NCI-H446 treated with DMSO at 0.1 percent for 48 hours (cell line): ENCODE measurements at places on chromosomes 5 and 9.

- no peak for DNase-seq
Observed at GRCh38 chr5:36596756-36597155, 9.7 kb upstream of the SLC1A3 start.

DNA sequence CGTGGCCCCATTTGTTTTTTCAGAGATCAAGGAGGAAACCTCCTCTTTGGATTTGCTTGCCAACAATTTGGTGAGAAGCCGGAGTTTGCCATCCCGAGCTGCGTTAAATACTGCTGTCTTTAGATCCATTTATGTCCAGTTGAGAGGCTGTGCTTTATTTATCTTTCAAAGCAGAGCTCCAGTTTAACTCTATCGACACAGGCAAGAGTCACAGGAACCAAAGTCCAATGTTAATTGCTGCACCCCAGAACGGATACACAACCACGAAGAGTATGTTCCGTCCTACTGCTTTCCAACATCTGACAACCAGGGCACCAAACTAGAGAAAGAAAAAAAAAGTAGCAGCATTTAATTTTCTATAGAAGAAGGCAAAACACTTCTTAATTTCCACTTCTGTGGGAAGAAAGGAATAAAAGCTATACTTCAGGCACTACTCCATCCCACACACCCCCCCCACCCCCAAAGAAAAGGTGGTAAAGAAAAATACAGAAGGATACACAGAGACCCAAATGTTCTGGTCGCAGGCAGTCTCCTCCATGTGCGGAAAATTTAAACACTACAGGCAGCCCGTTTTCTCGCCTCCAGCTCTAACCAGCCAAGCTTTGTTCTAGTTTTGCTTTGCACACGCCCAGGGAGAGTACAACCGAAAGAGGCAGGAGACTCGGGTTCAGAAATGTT lies 1.1 kb downstream of the FEM1C start:
- DNase-seq = no peak

GRCh38 chr5:148781766-148782165 lies 44.6 kb upstream of the ADRB2 start:
- DNase-seq = no peak

DNA sequence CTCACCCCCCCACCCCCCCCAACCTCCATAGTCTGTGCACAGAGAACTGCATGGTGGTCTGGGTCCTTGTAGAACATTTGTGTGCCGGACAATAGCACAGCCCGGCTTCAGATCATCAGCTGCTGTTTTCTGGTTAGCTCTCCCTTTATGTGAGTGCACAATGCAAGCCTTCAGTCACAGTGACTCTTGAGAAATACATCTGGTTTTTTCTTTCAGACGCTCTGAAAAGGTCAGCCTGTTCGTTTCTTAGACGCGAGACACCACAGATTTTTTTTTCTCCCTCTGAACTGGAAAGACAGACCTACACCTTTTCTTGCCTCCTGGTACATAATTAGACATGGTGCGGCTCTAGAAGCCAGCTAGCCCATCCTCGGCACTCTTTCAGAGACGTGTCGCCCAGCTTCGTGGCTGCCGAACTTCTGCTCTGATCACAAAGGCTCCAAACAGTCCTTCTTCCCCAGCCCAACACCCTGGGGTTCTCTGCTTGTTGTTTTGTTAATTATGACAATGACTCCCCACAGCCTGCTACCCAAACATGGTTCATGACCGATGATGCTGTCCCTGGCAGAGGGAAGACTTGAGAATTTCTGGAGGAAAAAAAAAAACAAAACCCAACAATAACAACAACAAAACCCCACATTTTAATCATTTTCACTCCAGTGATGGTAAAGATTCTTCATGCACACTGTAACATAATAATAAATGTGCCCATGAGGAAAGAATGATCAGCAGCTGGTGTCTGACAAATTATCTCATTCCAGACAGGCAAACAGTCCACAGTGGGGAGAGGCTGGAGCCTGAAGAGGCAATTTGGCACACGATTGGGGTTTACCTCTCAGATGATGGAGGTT lies 241.4 kb upstream of the ZNF462 start:
- no peak for DNase-seq

DNA sequence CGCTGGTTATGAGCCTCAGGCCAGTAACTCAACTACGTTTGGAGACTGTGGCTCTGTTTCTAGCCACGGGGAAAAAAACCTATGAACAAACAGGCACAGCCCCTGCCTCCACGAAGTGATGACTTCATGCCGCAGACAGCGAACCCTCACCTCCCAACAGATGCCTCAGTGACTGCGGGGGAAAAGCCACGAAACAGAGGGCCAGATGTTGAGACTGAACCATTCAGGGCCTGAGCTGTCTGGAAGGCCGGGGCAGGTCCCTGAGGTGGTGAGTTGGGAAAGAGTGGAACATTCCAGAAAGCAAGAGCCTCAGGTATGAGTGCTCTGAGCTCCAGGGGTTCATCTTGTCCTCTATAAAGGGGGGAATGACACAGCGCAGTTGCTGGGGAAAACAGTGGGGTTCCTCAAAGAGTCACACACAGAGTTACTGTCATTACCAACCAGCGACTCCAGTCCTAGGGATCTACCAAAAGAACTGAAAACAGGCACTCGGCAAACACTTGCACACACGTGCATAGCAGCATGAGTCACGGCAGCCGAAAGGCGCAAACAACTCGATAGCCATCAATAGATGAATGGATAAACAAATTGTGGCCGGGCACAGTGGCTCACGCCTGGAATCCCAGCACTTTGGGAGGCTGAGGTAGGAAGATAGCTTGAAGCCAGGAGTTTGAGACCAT lies 15.3 kb downstream of the PLPP7 start:
- DNase-seq = no peak

- DNase-seq = no peak
Observed at GRCh38 chr9:106075960-106076327, 381.6 kb downstream of the TMEM38B start.

GRCh38 chr5:172417983-172418630 lies 36.2 kb downstream of the SH3PXD2B start:
- peak; percentile 81 for DNase-seq

DNA sequence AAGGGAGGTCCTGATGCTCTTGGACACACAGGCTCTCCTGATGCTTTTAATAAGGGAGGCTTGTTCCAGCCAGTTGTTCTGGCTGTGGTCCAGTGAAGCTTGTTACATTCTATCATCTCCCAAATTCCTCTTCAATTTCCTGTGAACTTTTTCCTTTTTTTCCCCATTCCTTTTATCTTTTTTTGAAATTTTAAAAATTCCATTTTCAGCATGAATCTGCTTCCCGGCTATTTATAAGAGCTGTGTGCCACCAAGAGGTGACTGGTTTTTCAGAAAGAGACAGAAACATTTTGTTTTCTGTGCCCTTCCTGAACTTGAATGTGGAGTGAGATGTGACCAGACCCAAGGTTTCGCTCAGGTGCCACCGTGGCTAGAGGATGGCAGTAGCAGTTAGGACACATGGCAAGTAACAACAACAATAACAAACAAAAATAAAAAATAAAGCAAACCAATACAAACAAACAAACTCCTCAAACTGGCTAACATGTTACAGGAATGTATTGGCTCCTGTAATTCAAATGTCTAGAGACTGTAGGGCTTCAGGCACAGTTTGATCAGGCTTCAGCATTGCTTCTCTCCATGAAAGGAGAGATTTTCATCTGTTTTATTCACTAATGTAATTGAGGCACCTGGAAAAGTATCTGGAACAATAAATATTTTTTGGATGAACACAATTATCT lies 121.1 kb downstream of the BOD1 start:
- no peak for DNase-seq

DNA sequence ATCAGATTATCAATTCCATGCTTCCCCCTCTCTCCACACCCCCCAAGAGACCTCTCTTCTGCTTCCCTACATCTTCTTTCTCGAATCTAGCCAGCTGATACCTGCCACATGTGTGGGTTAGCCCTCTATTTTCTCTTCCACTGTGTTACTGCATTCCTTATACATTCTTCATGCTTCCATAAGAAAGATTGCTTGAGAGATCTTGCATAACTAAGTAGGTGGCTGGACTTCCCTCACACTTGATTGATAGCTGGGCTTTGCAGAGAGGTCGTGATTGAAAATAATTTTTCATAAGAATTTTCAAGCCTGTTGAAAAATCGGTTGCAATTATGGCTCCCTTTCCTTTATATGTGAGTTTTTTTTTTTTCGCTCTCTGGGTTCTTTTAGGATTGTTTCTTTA lies 33.0 kb upstream of the PANK3 start:
- DNase-seq = no peak

DNA sequence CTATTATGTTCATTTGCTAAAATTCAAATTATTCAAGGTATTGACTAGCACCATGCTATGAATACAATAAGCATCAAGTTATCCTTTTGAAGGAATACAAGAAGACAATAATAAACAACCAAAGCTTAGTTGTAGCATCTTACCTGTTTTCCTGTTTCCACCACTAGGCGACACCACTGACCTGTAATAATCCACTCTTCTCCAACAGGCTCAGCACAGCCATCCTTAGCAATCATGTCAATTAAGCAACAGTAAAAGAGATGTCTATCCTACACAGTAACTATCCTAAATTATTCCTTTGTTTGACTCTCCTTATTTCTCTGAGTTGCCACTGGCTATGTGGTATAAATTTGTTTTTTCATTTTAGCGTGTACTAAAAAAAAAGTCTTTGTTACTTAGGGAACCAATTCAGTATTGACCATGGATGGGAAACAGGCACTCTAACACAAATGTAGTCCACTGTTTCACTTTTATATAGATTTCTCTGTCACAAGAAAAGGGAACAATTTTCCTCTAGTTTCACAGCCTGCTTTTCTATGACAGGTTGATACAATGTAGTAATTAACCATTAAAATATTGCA lies 46.2 kb downstream of the PCA3 start:
- no peak for DNase-seq

- DNase-seq = no peak
Observed at GRCh38 chr9:1400983-1401382, 350.8 kb downstream of the DMRT2 start.

GRCh38 chr9:27210588-27210987 lies 86.4 kb downstream of the EQTN start:
- no peak for DNase-seq

DNA sequence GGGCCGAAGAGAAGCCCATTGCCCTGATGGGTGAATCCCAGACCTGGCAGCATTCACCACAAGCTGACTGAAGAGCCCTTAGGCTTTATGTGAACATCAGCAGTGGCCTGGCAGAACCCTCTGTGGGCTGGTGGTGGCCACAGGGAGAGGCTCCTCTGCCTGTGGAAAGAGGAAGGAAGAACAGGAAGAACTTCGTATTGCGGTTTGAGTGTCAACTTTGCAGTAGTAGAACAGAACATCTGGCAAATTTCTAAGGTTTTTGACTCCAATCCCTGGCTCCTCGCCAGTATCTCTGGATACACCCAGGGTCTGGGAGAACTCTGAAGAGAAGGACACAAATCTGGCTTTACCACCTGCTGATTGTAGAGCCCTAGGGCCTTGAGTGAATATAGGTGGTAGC lies 356.4 kb upstream of the GRAMD2B start:
- no peak for DNase-seq

DNA sequence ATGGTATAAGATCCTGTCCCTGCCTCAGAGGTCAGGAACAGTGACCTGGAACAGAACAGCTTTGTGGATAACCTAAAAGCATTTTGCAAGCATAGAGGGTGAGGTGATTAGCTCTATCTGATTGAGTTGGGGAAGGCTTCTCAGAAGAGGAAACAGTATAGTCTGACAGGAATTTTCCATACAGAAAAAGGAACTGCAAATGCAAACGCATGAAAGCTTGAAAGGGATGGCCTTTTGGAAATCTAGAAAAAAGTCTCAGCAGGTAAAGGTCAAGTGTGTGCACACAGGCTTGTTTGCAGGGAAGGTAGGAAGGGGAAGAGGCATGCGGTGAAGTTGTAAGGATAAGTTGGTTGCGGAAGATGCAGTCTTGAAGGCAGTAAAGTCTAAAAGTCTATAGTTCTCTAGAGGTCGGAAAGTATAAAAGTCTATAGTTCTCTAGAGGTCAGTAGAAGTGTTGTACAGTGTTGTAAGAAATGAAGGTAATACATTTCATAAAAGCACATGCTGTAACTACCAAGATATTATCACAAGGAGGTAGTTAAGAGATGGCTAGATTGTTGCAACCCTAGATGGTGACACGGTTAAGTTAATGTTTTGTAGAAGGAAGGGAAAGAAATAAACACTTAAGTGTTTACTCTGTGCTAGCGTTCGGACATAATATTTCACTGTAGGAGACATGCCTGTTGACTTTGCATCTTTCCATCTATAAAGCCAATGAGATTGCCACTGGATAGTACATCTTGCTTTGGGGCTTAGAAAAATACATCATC lies 16.7 kb upstream of the HSPB3 start:
- DNase-seq = no peak

GRCh38 chr5:18281947-18282581 lies 647.8 kb downstream of the TAF11L14 start:
- DNase-seq = peak; percentile 86

DNA sequence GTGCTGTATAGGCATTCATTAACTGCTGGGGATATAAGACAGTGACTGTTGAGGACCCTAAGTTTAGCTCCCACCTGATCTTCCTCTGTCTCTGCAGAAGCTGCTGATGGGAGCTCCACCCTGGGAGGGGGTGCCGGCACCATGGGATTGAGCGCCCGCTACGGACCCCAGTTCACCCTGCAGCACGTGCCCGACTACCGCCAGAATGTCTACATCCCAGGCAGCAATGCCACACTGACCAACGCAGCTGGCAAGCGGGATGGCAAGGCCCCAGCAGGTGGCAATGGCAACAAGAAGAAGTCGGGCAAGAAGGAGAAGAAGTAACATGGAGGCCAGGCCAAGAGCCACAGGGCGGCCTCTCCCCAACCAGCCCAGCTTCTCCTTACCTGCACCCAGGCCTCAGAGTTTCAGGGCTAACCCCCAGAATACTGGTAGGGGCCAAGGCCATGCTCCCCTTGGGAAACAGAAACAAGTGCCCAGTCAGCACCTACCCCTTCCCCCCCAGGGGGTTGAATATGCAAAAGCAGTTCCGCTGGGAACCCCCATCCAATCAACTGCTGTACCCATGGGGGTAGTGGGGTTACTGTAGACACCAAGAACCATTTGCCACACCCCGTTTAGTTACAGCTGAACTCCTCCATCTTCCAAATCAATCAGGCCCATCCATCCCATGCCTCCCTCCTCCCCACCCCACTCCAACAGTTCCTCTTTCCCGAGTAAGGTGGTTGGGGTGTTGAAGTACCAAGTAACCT lies 22.1 kb downstream of the PCDHGC5 start:
- DNase-seq = no peak

- DNase-seq = no peak
Observed at GRCh38 chr5:174482607-174483024, 241.8 kb upstream of the MSX2 start.
